Panc1 (cell line): ENCODE measurements at places on chromosomes 5 and 9.

DNA sequence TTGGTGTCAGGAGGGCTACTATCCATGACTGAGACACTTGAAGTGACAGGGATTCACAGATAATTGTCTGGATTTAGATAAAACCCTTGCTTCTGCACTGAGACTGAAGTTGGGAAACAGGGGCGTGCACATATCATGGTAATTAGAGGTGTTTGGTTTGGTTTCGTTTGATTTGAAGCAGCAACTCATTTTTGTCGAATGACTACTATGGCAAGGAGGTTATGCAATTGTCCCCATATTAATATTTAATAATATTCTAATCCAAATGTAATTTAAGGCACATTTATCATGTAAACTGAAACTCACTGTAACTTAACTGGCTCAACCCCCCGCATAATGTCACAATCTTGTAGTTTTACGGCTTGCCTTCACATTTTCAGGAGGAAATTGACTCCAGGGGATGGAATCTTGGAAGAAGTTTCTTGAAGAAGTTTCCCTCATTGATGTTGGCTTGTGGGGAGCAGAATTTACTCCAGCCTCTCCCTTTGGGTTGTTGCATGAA, 12.5 kb downstream of the ZNF366 start:
- no peak for DNase-seq

GRCh38 chr9:132729235-132729890, 59.1 kb downstream of the GTF3C4 start:
- no peak for DNase-seq

DNA sequence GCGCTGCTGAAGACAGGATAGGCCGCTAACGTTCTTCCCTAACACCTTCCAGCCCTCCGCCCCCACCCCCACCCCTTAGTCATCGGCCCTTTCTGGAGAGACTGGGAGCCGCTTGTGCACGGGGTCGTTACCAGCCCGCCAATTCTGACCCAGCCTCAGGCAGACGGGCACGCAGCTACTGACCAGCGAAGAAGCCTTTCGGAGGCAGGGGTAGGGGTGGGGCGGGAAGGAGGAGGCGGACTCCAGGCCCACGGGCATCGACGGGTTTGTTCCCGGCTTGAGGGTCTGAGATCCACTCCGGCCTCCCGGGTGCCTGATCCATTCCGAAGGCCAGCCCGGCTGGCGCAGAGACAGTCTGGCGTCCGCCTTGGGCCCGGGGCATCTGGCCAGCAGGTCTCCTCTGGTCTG, 729 bp upstream of the HAND1 start:
- no peak for DNase-seq

DNA sequence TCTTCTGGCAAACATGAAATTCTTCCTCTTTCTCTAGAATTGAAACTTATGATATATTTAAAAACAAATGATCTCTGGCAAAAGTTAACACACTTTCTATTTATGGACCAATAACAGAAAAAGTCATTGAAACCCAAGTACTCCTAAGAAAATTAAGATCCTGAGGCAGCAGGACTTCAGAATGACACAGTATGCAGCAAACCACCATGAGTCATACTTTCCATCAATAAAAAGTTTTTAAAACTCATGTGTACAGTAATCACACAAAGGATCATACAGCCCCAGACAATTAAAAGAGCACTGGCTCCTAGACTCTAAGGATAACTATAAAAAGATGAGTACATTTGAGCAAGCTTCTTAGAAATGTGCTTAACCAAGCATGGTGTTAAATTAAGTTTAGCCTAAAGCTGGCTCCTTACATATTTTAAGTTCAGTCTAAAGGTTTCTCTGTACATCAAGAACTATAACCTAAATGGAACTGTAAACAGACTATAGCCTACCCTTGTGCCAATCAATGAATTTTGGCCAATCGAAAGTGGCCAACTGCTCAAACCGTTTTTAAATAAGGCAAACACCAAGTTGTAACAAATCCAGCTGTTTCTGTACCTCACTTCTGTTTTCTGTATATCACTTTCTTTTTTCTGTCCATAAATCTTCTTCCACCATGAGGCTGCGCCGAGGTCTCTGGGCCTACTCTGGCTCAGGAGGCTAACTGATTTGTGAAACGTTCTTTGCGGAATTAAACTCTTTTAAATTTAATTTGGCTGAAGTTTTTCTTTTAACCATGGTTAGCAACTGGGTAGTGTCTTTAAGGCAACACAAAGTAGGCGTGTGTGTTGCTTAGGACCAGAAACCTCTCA, 232.1 kb upstream of the PIK3R1 start:
- DNase-seq = peak; percentile 12

DNA sequence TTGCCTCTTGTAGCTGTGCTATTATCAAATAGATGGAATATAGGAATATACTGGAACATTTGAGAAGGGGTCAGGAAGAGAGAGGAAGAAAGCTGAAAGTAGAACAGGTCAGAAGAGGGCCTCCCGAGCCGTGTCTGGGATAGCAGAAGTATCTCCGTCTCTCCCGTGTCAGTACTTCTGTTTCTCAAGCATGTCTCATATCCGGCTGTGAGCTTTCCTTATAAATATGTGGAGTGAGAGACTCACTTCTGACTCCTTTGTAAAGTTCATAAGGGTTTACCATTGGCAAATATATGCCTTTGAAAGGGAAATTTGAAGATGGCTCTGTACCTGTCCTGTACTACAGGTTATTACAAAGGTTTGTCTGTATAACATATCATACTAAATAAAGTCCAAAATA, 50.3 kb downstream of the MOCS2 start:
- DNase-seq = no peak

GRCh38 chr9:99569840-99570239, 251.8 kb upstream of the NR4A3 start:
- DNase-seq = no peak

- DNase-seq = peak; percentile 20
Observed at GRCh38 chr5:160649304-160649703, 202.7 kb downstream of the ATP10B start.

DNA sequence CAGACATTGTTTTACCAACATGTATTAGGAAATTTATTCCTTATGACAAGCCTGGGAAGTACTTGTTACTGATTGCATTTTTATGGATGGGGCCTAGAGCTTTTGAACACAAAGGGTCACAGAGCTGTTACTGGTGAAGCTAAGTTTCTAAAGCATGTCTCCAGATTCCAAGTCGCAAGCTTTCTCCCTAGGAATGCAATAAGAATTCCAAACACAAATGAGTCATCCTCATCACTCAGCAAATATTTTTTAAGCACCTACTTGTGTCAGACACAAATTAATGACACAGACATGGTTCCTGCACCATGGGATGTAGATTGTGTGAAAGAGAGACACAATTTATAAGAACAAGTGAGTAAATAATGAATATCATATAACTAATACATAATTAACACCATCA, 11.0 kb upstream of the SH3RF2 start:
- DNase-seq = no peak

GRCh38 chr5:77635067-77635916, 3.2 kb downstream of the OTP start:
- DNase-seq = no peak
